ENCODE measurements at places on chromosomes 16 and 17. TPM values are rescaled to one million over a fixed set of nuclear protein-coding genes. Genes with fewer than 3 reads are reported as not detected.

The HEATR9 gene
- not detected for total RNA-seq

DNA sequence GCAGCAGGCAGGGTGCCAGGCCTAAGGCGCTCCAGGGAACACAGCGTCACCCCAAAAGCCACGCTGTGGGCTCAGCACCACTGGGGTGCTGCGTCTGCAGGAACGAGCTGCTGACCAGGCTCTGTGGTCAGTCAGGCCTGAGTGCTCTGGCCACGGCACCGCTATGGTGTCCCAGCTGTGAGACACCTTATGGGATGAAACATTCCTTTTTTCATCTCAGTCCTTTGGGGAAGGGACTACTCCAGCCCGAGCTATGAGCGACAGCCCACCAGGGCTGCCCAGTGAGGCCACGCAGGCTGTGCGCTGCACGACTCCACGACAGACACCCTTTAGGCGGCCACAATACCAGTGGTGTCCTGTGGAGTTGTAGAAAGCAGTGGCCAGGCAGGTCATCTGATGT lies 11.1 kb downstream of the MGAT5B start:
- DNase-seq, result no peak

The TEX19 gene
- total RNA-seq, result not detected

DNA sequence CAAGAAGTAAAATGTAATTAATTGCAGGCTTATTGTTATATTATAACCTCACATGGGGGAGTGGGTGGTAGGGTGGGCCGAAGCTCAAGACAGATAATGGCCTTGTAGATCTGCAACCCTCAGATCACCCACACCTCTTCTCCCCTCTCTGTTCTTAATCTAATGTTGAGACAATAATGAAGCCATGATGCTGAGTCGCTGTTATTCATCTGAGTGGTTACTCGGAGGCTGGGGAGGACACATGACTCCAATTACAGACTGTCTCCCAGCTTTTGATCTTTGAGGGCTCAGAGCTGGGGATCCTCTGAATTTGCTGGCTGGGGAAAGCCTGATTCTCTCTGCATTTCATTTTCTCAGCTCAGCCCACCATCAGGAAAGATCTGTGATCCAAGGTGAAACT lies 275.3 kb downstream of the SHISA9 start:
- no peak for DNase-seq

GRCh38 chr17:27975146-27976011 lies 67.1 kb upstream of the NLK start:
- no peak for DNase-seq

DNA sequence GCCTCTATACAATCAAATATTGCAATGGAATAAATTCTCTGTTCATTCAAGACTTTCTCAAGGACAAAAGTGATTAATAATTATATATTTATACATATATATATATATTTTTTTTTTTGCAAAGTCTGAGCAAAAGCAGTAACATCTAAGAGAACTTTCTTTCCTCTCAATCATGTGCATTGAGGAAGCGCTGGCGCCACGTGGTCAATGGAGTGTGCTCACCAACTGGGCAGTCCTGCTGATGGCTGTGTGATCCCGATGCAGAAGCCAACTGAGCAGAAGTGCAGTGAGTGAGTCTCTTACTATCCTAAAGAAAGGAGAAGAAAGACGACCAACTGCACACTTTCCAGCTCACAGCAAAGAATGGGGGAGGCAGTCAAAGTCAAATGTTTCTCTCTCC lies 37.2 kb upstream of the ULK2 start:
- no peak for DNase-seq

DNA sequence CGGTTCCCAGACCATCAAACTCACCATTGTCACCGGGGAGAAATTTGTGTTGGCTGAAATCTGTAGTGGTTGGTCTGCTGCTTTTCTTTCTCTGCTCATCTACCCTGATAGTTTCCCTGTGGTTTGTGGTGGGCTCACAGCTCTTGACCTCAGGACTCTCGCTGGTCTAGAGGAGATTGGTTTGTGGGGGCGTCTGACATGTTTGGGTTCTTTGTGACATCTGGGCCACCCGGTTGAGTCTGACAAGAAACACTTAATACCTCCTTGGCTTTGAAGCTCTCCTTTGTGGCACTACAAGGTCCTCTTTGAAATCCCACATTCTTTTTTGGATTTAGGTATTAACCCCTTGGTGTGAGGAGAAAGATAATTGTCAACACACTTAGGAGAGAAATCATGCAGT lies 662.0 kb downstream of the WWOX start:
- DNase-seq, result no peak
